ENCODE measurements at places on chromosomes 4 and X.

GRCh38 chr4:77044461-77045150, 31.2 kb downstream of the CCNI start:
- no peak for DNase-seq

GRCh38 chr4:138460477-138461414, 218.6 kb upstream of the SLC7A11 start:
- DNase-seq: no peak

DNA sequence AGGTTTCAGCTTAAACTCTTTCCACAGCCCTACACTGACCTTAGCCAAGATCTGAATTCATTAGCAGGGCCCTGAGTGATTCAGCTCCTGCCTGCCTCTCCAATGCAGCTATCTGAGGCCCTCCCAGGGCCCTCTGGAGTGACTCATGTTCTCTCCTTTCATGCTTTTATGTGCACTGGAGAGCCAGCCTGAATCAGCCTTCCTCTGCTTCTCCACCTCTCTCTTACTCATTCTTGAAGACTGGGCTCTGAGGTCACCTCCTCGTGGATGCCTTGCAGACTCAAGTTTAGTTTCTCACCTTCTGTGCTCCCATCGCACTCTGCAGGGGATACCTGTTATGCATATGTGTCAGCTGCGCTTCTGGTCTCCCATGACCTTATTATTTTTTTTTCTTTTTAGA, 3.1 kb upstream of the OCIAD2 start:
- DNase-seq: no peak

- DNase-seq: no peak
Measured at GRCh38 chr4:38967260-38968095, 64.7 kb downstream of the TMEM156 start.

GRCh38 chr4:1896658-1896991, 25.4 kb downstream of the NSD2 start:
- no peak for DNase-seq

- no peak for DNase-seq
Measured at GRCh38 chr4:8747467-8748235, 124.0 kb downstream of the HMX1 start.

- DNase-seq: no peak
Measured at GRCh38 chr4:121873604-121874003, 3.3 kb upstream of the BBS7 start.

DNA sequence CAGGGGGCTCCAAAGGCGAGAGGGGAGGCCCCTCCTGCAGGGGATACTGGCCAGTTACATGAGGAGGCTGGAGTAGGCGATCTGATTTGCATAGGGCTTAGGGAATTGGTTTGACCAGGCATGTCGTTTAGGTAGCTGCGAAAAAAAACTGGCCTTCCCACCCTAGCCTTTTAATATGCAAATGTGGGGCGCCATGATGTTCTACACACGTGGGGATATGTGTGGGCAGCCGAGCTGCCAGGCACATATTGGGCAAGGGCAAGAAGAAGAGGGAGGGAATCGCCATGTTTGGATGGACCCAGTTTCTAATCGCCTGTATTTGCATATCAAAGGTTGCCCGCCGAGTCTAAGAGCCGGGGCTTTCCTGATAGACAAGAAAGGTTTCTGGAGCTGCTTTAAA, 121.3 kb downstream of the PRKX start:
- DNase-seq: no peak

- no peak for DNase-seq
Measured at GRCh38 chr4:182885738-182886077, 31.5 kb downstream of the DCTD start.

- DNase-seq: no peak
Measured at GRCh38 chr4:53132132-53132891, 233.5 kb downstream of the SCFD2 start.

DNA sequence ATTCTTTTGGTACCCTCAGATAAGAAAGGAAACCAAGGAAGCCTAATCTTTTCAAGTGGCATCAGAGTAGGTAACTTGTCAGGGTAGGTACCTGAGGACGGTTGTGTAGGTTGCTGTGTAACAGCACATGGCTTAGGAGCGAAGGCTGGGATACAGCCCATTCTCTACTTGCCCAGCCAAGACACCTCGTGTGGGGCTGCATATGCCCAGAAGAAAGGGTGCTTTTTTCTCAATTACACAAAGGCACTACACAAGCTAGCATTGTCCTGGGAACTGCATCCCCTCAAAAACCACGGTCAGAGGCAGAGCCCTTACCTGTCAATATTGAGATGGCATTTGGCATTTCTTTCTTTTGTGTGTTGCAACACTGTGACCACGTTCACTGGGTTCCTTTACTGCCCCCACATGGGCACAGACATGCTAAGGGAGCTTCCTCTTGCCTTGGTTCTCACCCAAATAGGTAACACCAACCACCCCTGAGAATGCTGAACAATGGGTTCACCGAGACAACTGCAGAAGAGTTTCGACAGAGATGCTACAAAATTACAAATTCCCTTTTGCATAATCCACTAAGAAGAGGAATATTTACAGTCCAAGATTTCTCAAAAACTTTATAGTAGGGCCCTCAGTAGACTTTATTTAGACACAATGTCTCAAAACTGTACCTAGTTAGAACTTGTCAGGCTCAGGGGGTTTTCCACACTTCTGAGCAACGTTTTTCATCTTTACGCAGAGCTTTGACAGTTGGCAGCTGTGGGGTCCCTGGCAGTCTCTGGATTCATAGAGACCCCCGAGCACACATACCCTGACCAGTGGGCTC, 35.8 kb upstream of the TNIP3 start:
- DNase-seq: no peak

- DNase-seq: no peak
Measured at GRCh38 chrX:37658343-37659030, 27.1 kb upstream of the XK start.

- DNase-seq: no peak
Measured at GRCh38 chr4:72119946-72120345, 88.1 kb downstream of the NPFFR2 start.

DNA sequence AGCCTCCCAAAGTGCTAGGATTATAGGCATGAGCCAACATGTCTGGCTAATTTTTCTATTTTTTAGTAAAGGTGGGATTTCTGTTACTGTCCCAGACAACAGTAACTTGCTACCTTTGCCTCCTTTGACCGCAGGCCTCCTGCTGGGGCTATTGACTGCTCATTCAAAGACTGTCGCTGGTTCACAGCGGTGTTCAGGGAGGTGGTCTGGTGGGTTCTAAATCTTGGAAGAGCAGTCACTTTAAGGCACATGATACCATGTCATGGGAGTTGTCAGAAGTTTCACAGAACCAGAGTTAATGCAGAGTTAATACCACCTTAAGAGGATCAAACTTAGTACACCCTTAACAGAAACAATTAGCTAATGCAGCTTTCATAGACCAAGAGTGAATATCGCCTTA, 3.8 kb downstream of the ASMT start:
- no peak for DNase-seq

GRCh38 chrX:103155201-103155600, 59.7 kb upstream of the BEX4 start:
- DNase-seq: no peak
